Activated CD8-positive, alpha-beta memory T cell treated with anti-CD3 and anti-CD28 coated beads, Interleukin-2, amount 50 U/mL, for 4 hours (primary cell): ENCODE measurements at places on chromosomes 1 and 21.

GRCh38 chr1:2596530-2597333 is 10.2 kb downstream of the PRXL2B start:
- no peak for DNase-seq

DNA sequence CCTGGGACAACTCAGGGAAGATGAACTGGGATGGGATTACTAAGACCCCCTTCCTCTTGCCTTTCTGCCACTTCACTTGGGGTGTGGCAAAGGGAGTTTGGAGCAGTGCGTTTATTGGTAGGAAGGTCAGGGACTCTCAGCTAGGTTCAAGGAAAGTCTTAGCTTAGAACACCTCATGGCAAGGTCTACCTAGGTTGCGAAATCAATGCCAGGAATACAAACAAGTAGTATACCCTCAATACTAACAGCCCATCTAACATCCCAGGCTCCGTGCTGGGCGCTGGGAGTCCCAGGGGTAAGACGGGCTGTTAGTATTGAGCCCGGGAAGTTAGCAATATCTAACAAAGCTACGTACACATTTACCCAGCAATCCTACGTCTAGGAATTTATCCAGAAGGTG is 4.7 kb downstream of the ATP2B4 start:
- no peak for DNase-seq

DNA sequence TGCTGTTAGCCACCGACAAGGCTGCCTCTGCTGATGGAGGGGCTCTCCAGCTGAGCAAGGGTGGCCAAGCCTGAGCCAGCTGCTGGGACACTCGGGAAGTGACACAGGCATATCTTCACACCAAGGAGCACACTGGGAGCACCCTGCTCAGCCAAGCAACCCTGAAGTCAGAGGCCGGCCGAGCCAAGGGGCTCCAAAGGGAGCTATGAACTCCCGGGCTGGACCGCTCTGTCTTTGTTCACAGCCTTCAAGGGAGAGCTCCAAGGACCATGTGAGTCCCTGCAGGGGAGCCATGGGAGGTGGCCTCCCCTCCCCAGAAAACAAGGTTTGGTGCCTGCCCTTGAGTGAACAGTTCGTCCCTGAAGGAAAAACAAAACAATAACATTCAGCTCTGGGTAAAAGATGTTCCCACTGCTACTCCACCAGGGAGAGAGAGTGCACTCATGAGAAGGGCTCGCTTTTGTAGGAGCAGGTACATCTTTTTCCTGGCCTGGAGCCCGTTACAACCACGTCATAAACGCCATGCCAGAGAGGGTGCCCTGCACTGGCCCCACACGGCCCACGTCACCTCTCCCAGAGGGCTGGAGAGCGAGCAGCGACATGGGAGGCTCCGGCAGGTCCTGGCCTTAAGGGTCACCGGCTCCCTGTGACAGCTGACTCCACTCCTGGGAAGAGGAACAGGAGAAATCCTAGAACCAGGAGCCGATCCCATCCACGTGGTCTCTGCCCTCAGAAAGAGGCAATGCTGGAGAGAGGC is 56.3 kb upstream of the SLC25A33 start:
- DNase-seq: no peak

GRCh38 chr1:194821091-194821490 is 1634.7 kb upstream of the B3GALT2 start:
- no peak for DNase-seq

DNA sequence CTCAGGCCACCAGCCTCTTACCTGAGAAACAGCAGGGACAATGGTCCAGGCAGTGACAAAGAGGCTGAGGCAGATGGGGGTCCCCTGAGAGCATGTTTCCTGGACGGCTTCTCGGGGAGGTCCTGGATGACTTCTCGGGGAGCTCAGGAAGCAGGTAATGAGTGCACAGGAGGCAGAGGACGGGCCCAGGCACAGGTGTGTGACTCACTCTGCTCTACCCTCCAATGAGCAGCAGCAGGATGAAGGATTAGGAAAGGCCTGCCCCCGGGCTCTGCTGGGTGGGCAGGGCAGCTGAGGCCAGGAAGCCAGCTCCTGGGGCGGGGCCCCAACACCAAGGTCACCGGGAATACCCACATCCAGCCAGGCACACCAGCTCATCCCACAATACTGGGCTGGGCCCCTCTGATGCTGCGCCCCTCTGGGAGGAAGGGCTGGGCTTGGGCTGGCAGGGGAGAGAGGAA is 17.2 kb upstream of the PTAFR start:
- no peak for DNase-seq

DNA sequence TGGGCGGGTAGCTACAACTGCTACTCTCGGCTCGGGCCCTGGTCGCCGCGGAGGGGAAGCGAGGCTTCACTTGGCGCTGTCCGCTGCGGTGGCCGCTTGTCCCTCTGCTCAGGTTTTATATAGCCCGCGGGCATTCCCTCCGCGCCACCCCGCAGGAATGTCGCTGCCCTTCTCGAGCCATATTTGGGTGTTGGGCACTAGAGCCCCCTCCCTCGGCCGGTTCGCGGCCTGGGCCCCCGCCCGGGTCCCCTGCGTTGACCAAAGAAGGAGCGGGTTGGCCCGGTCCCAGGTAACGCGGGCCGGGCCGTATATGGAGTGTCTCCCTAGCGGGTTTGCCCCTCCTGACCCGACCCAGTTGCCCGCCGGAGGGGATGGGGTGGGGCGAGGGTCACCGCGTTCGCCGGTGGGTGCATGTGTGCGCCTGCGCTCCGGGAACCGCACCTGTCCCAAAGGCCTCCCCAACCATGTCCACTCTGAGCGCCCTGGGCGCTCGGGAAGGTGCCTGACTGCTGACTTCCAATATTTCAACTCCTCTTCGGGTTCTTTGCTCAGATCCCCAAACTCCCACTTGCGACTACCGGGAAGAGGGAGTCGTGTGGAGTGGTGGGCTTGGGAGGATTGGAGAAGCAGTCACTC is at the start of gene ACTA1:
TSS of gene ACTA1 (minus strand) at position 90 of the 636 bp plus-strand sequence. CDS start 979 bp downstream, outside the sequence.
- no peak for DNase-seq

DNA sequence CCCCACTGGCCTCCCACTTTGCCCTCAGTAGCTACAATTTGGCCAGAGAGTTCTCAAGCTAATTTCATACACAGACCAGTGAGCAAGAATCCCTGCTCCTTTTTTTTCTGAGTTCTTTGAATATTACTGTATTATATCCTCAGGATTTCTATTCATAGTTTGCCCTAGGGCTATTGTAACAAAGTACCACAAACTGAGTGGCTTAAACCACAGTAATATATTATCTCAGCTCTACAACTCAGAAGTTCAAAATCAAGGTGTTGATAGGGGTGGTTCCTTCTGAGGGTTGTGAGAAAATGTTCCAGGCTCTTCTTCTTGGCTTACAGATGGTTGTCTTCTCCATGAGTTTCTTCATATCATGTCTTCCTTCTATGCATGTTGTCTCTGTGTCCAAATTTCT is 289.4 kb upstream of the ESRRG start:
- no peak for DNase-seq

- no peak for DNase-seq
Measured at GRCh38 chr1:28896609-28896986, 17.8 kb upstream of the EPB41 start.

DNA sequence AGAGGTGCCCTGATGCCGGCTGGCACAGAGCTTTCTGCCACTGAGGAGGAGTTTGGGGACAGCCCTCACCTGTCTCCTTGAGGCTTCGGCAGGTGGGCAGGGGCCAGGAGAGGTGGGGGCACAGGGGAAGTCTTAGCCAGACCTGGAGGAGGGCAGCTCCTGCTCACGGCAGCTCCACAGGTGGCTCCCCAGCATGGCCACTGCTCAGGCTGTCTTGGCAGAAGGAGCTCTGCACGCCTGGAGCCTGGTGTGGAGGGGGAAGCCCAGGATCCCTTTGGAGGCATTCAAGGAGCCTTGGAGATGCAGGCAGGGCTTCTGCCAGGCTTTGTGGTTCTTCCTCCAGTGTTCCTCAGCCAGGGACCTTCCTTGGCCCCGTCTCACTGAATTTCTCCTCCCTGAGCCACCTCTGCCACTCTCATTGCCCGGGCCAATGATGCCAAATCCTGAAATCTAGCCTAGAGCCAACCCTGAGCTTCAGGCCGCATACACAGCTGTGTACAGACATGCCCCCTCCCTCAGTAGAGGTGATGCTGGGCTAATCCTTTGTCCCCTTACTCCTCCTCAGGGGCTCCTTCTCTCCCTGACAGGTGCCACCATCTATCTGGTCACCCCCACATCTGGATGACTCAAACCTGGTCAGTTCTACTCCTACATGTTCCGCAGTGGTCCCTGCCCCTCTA is 251.8 kb upstream of the VAMP3 start:
- DNase-seq: no peak

DNA sequence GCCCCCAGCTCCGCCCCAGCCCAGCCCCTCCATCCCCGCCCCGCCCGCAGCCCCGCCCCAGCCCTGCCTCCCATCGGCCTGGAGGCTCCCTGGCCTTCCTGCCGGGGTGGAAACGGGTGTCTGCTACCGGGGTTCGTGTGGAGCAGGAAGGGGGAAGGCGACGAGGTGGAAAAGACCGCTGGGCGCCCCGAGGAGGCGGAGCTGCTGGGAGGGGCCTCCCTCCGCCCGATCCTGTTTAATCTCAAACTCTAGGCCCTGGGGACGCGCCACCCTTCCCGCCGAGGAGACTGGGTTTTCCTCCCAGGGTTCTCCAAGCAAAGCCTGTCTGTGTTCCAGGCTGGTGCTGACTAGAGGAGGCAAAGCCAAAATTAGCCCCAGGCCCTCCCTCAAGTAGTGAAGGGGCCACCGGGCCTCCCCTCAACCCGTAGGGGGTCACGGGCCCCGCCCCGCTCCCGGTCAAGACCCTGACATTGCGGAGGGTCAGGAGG is 16.2 kb upstream of the TTLL10 start:
- DNase-seq: peak; percentile 59

DNA sequence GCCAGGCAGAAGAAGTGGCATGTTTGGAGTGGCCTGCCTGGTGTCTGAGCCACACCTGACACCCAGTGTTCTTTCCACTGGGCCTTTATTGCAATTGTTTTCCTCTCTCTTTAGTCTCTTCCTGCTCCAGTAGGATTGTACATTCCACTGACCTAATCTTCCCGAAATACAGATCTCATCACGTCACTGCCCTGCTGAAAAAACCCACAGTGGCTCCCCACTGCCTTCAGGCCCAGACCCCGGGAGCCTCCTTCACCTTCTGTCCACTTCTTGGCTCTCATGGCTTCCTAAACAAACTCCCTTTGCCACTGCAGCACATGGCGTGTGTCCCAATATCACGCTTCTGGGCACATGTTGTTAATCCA is 25.3 kb upstream of the ATP5PO start:
- DNase-seq: no peak

GRCh38 chr1:193118194-193118593 is 3.6 kb upstream of the CDC73 start:
- no peak for DNase-seq

- no peak for DNase-seq
Measured at GRCh38 chr1:30916296-30916695, 7.7 kb upstream of the SDC3 start.

DNA sequence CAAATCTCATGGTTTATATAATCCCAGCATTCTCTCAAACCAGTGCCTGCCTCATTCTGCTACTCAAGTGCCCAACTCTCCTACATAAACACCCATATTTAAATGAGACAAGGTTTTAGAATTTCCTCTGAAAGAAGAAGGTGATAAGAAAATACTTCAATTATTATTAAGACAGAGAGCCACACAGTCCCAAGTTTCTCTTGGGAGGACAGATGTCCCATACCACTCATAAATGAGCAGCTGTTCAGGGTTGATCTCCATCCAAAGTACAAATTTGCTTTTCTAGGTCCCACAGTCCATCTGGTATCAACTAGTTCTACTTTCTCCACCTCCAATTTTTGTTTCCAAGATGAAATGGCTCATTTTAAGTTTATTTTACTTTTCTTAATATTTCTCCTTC is 11.3 kb downstream of the DCAF8 start:
- DNase-seq: no peak

DNA sequence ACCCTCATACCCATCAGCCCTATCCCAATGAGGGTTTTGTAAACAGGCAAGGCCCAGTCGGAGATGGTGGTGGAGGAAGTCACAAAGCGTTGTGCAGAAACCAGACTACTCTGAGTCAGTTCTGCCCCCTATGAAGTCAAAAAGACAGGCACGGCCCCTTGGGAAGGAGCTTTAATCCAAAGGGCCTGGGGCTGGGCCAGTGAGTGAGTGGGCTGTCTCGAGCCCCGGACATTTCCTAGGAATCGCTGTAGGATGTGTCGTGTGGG is 442 bp upstream of the AHCYL1 start:
- no peak for DNase-seq

DNA sequence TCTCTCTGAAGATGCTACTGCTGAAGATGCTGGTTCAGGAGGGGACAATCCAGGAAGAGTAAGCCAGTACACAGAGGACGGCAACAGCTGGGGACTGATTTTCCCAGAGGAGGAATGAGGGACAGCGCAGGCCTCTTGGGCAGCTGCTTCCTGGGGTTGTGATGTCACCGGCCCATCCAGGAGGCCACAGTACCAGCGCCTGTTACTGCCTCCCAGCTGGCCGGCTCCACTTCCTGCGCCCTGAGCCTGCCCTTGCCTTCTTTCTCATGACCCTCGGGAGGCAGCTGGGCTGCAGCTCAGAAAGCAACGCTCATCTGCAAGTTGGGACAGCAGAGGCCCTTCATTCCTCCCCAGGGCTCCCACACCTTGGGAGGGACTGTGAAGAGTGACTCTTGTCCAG is 21.9 kb upstream of the ID3 start:
- DNase-seq: no peak

DNA sequence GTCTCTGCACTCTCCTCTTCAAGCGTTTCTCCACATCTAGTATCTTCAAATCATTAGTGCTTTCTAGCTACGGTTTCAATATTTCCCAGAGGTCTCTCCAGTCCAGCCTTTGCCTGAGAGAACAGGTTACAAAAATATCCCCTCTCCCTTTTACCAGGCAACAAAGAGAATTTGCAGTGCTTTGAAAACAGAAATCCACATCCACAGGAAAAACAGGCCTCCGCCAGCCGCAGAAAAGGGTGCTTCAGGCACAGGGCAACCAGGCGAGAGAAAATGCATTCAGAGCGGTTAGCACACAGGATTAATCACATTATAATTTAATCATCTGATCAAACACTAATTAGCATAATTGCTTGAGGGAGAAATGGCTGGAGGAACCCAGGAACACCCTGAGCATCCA is 13.8 kb downstream of the DSCAM start:
- no peak for DNase-seq

GRCh38 chr1:243320224-243320623 is 64.4 kb downstream of the SDCCAG8 start:
- no peak for DNase-seq

- no peak for DNase-seq
Measured at GRCh38 chr1:218384581-218384993, 39.5 kb downstream of the TGFB2 start.

- DNase-seq: no peak
Measured at GRCh38 chr21:29520171-29520570, 221.4 kb downstream of the BACH1 start.

- no peak for DNase-seq
Measured at GRCh38 chr1:37951783-37952624, 5.2 kb upstream of the INPP5B start.

GRCh38 chr1:29240986-29241385 is 4.7 kb downstream of the PTPRU start:
- DNase-seq: no peak

- DNase-seq: no peak
Measured at GRCh38 chr1:95119273-95119672, 2.1 kb downstream of the TLCD4 start.
